ENCODE measurements at places on chromosomes 6 and 20. TPM values are rescaled to one million over a fixed set of nuclear protein-coding genes. Genes with fewer than 3 reads are reported as not detected.

GRCh38 chr20:10020937-10021336 lies 13.8 kb upstream of the ANKEF1 start:
- no peak for DNase-seq

- DNase-seq, result no peak
These were observed 34.6 kb upstream of the CITED2 start for GRCh38 chr6:139409026-139409425.

GRCh38 chr6:15621203-15622044 lies 41.4 kb downstream of the DTNBP1 start:
- DNase-seq, result peak; percentile 73

- DNase-seq, result no peak
These were observed 55.0 kb downstream of the TRERF1 start for GRCh38 chr6:42396720-42397119.

GRCh38 chr6:38259736-38260135 lies 380.0 kb downstream of the BTBD9 start:
- no peak for DNase-seq

Gene PLEKHG1
- total RNA-seq, result 7.6 TPM

Gene ADAT2
- 1.9 TPM for total RNA-seq

- peak; percentile 84 for DNase-seq
These were observed 2.0 kb downstream of the LAMA5 start for GRCh38 chr20:62364911-62365736.

Gene TMC2
- 0.10 TPM for total RNA-seq

Gene GPR6
- not detected for total RNA-seq

DNA sequence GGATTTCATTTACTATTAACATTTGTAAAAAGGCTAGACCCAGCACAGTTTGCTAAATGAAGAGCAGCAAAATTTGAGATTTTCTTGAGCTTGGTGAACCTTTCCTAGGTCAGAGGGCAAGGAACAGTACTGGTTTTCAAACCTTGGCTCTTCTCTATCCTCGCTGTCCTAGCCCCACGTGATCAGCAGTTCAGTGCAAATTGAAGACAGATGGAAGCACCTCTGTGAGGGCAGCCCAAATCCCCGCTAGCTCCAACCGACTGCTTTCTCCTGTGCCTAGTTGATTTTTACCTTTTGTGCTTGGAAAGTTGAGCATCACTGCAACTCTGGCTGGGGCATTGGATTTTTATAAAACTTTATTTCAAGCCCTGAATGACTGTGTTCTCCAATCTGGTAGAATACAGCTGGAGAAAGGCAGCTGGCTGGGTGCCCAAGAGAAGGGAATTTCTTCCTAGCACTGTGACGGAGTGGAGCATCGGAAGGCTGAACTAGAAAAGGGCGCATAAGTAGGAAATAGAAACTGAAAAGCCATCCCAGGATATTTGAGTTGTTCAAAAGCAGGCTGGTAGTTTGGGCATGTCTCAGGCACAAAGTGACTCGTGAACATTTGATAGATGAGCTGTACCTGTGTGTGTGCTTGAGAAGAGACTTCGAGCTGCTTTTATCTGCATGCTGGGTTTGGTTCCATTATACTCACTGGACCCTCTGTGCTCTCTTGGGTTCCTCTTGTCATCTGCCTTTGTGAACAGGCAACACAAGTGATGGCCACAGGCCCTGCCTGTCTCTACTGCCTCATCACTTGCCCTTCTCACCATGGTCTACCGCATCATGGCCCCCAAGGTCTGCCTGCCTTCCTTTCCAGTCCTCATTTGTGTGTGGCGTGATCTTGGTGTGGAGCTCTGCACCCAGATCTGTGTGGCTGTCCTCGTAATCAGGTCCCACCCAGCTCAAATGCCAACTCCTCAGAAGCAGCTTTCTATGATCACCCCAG lies 2.3 kb downstream of the RNF114 start:
- peak; percentile 74 for DNase-seq

Gene HS3ST5
- total RNA-seq, result not detected

DNA sequence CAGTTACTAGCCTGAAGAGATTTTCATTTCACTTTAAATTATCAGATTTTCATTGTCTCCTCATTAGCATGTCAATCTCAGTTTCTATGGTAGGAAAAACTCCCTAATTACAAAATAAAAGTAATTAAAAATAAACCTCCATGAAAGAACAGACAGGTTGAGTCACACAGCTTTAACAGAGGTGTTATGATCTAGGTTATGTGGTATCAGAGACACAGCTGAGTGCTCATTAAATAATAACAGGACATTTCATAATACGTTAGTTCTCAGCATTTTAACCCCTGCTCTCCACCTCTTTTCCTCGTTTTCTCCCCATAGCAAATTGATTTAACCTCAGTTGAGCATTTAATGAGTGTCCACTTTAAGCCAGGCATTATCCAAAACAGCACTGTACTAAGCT lies 21.9 kb downstream of the TPBG start:
- no peak for DNase-seq

Gene FAM184A
- total RNA-seq, result 2.2 TPM

GRCh38 chr6:16228709-16229665 lies 9.4 kb upstream of the GMPR start:
- DNase-seq, result no peak

Gene PKIB
- 0.35 TPM for total RNA-seq

- DNase-seq, result no peak
These were observed 118.5 kb upstream of the SYNDIG1 start for GRCh38 chr20:24350923-24351368.

- no peak for DNase-seq
These were observed 65.5 kb upstream of the BTBD3 start for GRCh38 chr20:11852189-11852588.

Gene MDFI
- 1.3 TPM for total RNA-seq

Gene XKR7
- total RNA-seq, result not detected

- no peak for DNase-seq
These were observed 73.2 kb downstream of the LY86 start for GRCh38 chr6:6661684-6662083.

Gene TNFRSF6B
- total RNA-seq, result 0.64 TPM

Gene PTCHD4
- total RNA-seq, result 0.79 TPM

Gene OTOR
- total RNA-seq, result not detected

Gene EMILIN3
- total RNA-seq, result 4.3 TPM

DNA sequence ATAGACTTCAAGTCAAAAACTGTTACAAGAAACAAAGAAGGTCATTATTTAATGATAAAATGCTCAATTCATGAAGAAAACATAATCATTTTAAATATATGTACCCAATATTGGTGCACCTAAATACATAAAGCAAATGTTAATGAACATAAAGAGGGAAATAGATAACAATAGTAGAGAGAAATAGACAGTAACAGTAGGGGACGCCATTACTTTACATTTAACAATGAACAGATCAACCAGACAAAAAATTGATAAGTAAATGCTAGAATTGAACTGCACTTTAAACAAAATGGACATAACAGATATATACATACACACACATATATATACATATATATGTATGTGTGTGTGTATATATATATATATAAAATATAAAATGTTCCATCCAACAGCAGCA lies 37.4 kb downstream of the IL22RA2 start:
- no peak for DNase-seq

GRCh38 chr6:166379800-166380199 lies 2.9 kb downstream of the MPC1 start:
- DNase-seq, result no peak

DNA sequence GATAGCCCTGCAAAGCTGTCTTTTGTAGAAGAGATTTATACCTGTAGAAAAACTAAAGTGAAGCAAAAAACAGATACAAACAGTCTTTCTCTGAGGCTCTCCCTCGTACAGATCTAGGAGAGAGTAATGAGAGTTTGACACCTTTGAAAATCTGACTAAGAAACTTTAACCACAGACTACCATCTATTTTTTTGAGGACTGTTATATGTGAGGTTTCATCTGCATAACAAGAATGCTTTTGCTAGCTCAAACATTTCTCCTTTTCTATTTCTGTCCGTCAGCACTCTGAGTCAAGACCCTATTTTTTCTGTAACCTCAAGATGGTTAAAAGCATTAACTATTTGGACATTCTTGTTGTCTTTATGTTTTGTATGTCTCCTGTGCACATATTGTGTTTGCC lies 193.0 kb downstream of the BTBD3 start:
- DNase-seq, result no peak

DNA sequence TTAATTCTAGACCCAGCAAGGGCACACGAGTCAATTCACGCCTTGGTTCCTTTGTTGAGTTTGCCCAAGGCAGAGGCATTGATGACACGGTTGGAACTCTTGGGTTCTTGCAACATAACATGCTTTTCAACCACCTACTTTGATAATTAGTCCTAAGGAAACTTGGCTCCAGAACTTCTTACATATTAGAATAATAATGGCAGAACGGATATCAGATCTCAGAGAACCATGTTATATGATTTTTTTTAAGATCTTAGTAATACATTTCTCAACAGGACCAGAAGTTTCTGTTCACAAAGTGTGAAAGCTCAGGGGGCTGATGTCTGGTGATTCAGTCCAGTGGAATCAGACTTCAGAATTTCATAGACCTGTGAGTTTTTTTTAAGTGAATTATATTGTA lies 19.2 kb downstream of the SPTLC3 start:
- DNase-seq, result no peak

- DNase-seq, result no peak
These were observed 406.9 kb downstream of the CDH26 start for GRCh38 chr20:60365064-60365666.

Gene THBS2
- total RNA-seq, result 10.7 TPM

Gene ANGPT4
- total RNA-seq, result 0.05 TPM

DNA sequence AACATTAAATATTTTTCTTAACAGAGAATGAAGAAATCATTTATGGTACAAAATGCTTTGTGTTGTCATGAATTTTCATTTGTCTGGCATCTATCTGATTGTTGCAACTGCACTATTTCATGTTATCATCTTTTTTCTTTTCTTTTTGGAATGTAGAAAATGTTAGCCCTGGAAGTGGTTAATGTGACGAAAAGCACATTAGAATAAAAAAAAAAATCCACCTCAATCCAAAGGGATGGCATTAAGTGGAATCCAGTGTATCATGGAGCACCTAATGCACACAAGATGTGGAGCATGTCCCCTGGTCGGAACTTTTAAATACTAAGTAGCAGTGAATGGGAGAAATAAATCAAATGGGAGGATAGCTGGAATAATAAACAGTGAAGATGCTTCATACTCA lies 172.9 kb upstream of the MCHR2 start:
- DNase-seq, result no peak

Gene LINC00237
- not detected for total RNA-seq

Gene MAPK13
- 0.87 TPM for total RNA-seq

DNA sequence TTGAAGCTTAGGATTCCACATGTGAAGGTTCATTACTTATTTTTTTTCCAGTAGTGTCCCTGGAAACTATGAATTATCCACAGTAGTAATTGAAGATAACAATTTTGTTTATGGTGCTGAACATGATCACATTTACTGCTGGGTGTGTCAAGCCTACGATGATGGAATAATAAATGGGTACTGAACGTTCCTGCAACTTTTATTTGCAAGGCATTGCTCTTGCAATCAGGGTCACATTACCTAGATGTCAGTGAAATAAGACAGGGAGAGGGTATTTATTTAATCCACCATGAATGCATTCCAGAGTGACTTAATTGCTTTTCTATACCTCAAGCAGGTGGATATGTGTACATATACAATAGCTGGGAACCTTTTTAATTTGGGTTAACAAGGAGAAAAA lies 27.0 kb upstream of the MLIP start:
- DNase-seq, result no peak

GRCh38 chr6:138245751-138246150 lies 27.5 kb upstream of the PBOV1 start:
- DNase-seq, result no peak

Gene GMPR
- 112 TPM for total RNA-seq

DNA sequence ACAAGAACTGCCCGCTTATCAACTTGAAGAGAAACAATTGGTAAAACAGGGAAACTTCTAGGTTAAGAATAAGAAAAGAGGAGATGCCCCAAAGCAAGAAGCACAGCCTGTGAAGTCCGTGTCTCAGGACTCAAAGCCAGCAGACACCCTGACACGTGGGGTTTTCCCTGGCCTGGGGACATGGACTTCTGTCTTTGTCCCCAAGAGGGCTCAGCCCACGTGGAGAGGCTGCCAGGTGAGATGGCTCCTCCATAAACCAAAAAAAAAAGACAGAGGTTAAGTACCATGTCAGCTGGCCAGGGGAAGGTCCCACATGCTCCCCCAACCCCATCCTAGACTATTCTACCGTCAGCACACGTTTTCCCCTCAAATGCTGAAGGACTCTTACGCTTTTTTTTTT lies 9.9 kb downstream of the SERPINB6 start:
- no peak for DNase-seq

Gene COL10A1
- total RNA-seq, result not detected

GRCh38 chr6:65461121-65461520 lies 245.9 kb downstream of the EYS start:
- DNase-seq, result no peak

GRCh38 chr20:43096931-43097260 lies 92.8 kb downstream of the PTPRT start:
- no peak for DNase-seq

DNA sequence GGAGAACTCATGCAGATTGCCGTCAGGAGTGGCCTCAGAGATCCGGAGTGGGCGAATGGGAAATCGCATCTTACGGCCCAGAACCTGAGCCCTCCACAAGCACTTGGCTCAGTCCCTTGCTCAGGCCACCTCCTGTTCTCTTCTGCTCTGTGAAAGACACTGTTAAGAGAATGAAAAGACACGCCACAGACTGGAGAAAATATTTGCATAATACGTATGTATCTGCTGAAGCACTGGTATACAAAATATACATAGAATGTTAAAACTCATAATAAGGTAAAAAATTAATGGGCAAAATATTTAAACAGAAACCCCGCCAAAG lies 838 bp upstream of the POM121L2 start:
- no peak for DNase-seq
